ENCODE measurements at places on chromosomes 5 and 9.

DNA sequence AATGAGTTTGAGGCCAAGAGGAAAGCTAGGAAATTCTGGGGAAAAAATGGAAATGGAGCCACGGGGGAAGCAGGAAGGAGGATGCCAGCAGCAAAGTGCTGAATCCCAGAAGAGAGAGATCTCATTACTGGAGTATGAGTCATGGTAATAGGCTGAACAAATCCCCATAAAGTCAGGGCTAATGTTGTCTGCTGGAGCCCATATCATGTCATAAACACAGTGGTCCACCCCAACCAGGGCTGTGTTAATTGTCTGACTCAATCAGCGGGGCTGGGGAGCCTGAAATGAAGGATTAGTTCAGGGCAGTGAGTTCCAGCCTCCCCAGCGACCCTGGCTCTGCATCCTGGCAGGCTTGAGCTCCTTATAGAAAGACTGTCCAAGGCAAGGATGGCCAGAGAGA, 68.8 kb downstream of the TLR4 start:
- no peak for DNase-seq

DNA sequence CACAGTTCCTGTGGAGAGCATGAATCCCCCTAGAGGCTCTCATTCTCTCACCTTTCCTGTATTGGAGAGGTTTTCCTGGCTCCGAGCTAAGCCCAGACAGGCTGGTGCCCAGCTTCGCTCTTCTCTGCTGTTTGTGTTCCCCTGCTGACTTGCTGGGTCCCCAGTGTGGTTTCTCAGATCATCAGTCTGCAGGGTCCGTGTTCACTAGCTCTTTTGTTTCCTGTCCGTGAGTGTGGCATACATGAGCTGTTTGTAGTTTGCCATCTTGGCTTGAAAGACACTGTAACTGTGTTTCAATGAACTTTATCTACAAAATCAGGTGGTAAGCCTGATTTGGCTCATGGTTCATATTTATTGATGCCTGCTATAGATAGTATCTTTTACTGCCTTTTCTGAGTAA, 23.8 kb downstream of the LOX start:
- DNase-seq, result no peak

GRCh38 chr9:75889977-75890471, 449 bp upstream of the PCSK5 start:
- DNase-seq, result no peak

GRCh38 chr5:14173377-14174229, 30.5 kb downstream of the TRIO start:
- no peak for DNase-seq
